ENCODE measurements at places on chromosomes 2 and 18. TPM values are rescaled to one million over a fixed set of nuclear protein-coding genes. Genes with fewer than 3 reads are reported as not detected.

KATNAL2 gene
- 1.9 TPM for polyA plus RNA-seq

DNA sequence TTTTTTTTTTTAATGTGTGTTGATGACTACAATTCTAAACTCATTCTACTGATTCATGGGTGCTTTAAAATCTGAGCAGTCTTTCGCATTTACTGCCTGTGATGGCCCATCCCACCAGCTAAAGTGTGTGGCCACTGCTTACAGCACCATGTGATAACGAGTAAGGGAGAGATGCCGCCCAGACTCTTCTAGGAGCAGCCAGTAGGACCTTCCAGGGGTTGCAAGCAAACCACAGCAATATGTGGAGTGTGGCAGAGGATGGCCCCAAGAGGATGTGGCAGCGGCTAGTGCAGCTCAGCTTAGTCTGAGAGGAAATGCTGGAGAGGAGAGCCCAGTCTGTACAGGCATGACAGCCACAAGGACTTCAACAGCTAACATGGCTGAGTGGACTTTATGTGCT lies 14.9 kb downstream of the IL1B start:
- DNase-seq: no peak

GRCh38 chr2:3387644-3388411 lies 8.3 kb downstream of the TRAPPC12 start:
- DNase-seq: no peak

DNA sequence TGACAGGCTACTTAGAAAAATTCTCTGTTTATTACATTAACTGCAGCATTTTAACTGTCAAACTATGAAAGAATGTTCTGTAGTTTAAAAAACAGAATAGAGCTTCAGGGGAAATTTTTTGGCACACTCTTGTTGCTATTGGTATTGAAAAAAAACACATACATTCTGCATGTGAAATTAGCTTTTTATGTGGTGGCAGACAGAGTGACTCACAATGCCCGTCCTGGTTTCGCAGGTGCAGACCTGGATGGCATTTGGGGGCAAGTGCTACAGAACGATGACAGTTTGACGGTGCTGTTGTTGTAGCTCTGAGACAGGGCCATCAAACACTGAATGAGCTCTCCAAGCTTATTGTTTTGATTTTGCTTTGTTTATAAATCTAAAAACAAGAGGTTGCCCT lies 105.0 kb upstream of the MAP3K20 start:
- DNase-seq: no peak

EVX2 gene
- polyA plus RNA-seq: not detected

CPO gene
- not detected for polyA plus RNA-seq

GRCh38 chr2:21037671-21038108 lies 6.2 kb downstream of the APOB start:
- no peak for DNase-seq

- no peak for DNase-seq
These were observed 8.8 kb upstream of the SNED1 start for GRCh38 chr2:240989451-240990265.

- no peak for DNase-seq
These were observed 217.5 kb downstream of the TGIF1 start for GRCh38 chr18:3667255-3668137.

TTC21B gene
- polyA plus RNA-seq: 8.8 TPM

KCNG2 gene
- not detected for polyA plus RNA-seq

DNA sequence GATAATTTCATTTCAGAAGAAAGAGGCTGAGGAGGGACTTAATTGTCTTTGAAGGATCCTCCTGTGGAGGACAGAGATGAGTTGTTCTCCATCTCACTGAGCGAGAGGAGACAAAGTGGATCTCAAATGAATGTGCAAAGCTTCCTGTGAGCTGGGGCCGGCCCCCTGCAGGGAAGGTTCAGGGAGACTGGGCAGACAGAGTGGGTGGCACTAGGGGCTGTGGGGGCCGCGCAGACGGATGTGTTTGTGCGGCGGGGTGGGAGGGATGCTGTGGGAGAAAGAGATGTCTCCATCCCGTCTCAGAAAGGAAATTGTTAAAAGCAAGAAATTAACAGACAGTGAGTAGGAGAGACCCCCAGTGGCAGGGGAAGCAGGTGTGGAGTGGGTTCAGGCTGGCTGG lies 29.1 kb downstream of the KLHL29 start:
- DNase-seq: no peak

IL1RN gene
- polyA plus RNA-seq: not detected

GRCh38 chr18:50143886-50144285 lies 51.1 kb downstream of the MYO5B start:
- no peak for DNase-seq

- DNase-seq: no peak
These were observed 198.2 kb downstream of the PRKCE start for GRCh38 chr2:45849491-45850283.

- no peak for DNase-seq
These were observed 285.1 kb upstream of the SLC14A2 start for GRCh38 chr18:45330170-45330594.

- DNase-seq: no peak
These were observed 186.5 kb upstream of the HS6ST1 start for GRCh38 chr2:128505150-128505490.

SLC23A3 gene
- polyA plus RNA-seq: 0.19 TPM

- peak; percentile 49 for DNase-seq
These were observed 128.8 kb upstream of the TRIB2 start for GRCh38 chr2:12587729-12588522.

GRCh38 chr2:42928692-42929545 lies 136.5 kb upstream of the HAAO start:
- DNase-seq: no peak

CYP27A1 gene
- 0.12 TPM for polyA plus RNA-seq

DNA sequence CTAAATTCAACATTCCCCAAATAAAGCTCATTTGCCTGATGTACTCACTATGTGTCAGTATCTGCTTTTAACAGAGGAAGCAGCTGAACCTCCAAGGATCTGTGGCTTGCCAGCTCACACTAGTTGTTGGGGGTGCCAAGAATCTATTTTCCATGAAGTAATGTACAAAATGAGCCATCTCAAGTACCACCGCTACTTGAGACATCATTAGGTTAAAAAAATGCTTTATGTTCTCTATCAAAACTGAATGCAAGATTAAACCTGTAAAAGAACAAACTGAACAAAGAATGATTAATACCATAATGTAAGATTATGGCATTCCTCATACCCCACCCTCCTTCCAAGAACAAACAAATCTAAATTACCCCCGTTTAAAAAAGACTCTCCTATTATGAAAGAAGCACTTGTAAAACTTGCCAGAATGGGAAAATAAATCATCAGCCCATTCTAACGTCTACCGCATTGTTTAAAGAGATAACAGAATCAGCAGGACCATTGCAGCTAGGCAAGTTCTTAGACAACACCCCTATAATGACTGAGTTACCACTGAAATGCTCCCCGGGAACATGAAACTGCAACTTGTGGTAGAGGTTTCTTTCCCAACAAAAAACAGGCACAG lies 471.6 kb downstream of the DLGAP1 start:
- no peak for DNase-seq

DNA sequence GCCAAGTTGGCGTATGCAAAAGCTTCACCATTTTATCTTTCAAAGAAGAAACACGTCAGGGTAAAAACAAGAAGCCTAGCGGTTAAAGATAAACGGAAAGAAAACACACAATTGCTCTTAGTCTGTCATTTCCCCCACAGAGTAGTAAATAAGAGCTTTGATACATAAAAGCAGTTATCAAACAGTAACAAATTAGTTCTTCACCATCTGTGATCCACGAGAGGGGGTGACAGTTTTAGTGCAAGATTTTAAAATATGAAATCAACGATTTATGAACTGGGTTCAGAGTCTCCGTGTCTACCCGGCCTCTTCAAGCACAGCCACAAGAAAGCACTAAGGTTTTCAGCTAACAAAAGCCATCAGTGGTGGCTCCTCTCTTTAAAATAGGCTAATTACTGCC lies 703.9 kb upstream of the ID2 start:
- DNase-seq: no peak

NT5C1B gene
- 0.44 TPM for polyA plus RNA-seq

DNA sequence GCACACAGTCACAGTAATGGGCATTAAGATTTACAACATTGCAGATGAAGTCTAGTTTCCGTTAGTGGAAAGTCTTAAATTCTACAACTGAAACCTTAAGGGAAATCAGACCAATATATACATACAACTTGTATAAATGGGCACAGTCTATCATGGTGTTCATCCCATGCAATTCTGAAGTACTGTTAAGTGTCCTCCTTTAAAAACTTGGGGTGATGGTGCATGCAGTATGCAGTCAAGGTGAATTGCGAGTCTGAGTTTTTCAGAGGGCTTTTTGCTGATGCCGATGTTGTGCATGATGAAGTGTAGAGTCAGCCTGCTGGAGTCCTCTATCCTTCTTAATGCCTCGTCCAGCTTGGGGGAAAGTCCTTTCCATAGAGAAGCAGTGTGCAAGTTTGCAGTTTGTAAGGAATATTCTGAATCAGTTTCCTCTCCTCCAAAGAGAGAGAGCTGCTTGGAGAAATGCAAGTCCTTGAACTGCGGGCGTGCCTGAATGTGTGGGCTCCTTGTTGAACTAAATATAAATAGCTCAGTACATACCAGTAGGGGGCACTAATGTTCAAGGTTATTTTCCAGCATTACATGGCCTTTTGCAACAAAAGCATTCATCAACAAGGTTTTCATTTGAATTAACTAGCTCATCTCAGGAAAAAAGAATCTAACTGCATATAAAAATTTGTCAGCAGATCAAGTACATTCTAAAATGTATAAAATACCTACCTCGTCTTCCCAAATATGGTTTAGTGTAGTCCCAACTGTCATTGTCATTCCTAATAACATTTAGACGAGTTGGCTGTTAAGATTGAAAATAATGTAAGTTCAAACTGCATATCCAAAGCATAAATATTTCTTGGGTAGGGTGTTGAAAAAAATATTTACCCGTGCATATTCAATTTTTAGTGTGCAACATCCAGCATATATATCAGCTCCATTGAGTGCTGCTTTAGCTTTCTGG lies 21.3 kb downstream of the HNRNPLL start:
- peak; percentile 23 for DNase-seq

ICA1L gene
- 2.1 TPM for polyA plus RNA-seq

DNA sequence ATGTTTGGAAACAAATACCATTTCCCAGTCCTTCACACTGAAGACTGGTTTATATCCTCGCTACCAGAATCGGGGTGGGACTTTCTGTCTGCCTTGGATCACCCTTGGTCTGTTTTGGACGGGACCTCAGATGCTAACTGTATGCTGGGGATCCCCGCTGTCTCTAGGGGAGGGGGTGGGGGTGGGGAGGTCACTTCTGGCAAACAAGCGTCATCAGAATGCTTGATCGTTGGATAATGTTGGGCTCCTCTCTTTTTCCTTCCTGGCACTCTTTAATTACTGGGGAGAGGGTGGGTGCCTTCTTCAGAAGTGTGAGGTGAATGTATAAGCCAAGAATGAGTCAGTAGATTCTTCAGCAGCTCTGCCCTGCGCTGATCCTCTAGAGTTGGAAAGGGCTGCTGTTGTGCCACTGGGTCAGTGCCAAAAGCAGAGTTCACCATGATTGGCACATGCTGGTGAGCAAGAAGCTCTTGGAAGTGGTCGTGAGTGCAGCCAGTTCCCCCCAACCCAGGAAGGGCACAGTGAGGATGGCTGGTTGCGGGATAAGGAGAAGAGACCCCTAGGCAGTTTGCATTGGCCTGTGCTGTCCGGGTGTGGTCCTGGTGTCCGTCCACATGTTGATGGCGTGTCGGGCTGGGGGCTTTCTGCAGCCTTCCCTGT lies 32.2 kb downstream of the DGKD start:
- no peak for DNase-seq

DNA sequence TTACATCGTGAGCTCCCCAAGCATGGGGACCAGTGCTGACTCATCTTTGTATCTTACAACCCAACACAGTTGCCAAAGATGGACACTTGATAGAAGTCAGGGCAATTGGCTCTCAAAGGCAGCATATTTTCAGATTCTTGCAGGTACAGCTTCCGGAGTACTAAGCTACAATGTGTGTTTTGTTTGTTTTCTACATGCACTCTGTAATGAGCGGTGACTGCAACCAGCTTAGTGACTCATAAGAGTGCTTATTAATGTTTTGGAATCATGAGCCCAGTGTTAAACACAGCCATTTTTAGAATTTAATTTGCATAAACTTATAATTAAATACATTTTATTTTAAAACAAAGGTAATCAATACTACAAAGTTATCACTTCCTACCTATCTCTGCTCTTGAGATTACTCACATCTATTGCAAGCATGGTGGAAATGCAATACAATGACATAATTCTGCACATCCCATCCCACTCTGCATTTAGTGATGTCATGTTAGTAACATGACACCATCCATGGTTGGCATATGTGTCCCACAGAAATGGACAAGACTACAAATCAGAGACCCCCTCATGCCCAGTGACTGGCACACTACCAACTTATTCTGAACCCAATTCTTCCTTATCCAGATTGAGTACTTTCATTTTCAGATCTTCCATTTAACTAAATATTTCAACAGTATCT lies 399.8 kb upstream of the ST6GAL2 start:
- no peak for DNase-seq

- no peak for DNase-seq
These were observed 315.7 kb downstream of the KCNS3 start for GRCh38 chr2:18194161-18194560.

DNA sequence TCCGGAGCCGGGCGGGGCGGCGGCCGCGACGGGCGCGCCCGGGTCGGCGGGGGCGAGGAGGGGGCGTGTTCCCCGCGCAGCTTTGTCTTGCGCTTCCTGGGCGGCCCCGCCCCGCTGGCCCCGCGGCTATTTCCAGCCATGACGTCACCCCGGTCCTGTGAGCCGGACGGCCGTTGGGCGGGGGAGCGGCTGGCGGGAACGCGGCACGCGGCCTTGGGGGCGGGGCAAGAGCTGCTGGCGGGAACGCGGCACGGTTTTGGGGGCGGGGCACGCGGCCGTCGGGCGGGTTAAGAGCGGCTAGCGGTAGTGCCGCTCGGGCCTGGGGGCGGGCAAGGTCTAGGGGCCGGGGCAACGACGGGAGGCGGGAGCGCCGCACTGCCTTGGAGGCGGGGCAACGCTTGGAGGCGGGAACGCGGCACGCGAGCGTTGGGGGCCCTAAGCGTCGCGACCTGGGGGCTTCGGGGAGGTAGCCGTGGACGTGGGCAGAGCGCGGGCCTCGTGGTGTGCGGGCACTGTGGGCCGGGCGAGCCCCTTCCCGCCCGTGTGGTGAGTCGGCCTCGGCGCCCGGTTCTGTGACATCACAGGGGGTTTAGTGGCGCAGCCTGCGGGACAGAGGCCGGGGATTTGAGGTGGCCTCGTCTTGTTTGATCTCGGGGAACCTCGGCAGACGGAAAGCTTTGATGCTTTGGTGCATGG lies 704 bp downstream of the KLF11 start:
- no peak for DNase-seq

SPEG gene
- not detected for polyA plus RNA-seq

VPS54 gene
- 6.4 TPM for polyA plus RNA-seq

- DNase-seq: no peak
These were observed 82.9 kb downstream of the PLB1 start for GRCh38 chr2:28578774-28579173.

- no peak for DNase-seq
These were observed 630.5 kb downstream of the TDRD15 start for GRCh38 chr2:21754164-21754788.

- no peak for DNase-seq
These were observed 334.6 kb upstream of the LRATD1 start for GRCh38 chr2:14297906-14298305.

IL1A gene
- 4.0 TPM for polyA plus RNA-seq

GRCh38 chr2:191565647-191566198 lies 112.2 kb upstream of the NABP1 start:
- no peak for DNase-seq
